ENCODE measurements at places on chromosomes 3 and 15. TPM values are rescaled to one million over a fixed set of nuclear protein-coding genes. Genes with fewer than 3 reads are reported as not detected.

Gene ACOX2
- 18.3 TPM for total RNA-seq

DNA sequence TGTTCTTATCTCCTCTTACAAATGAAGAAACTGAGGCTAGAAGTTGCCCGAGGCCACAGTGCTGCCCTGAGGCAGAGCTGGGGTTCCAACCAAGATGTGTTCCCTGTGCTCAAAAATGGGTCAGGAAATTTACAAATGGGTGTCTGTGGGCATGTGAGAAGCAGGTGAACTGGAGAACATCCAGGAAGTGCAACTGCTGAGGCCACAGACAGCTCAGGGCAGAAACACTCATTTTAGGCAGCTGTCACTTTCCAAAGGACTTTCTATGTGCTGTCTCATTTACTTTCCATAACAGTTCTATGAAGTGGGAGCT is 47.2 kb upstream of the ATP2B2 start:
- DNase-seq = peak; percentile 53

Gene SV2B
- total RNA-seq = 2.1 TPM

Gene SLC12A1
- total RNA-seq = not detected

Gene ADCY5
- 201 TPM for total RNA-seq

Gene FAM3D
- not detected for total RNA-seq

DNA sequence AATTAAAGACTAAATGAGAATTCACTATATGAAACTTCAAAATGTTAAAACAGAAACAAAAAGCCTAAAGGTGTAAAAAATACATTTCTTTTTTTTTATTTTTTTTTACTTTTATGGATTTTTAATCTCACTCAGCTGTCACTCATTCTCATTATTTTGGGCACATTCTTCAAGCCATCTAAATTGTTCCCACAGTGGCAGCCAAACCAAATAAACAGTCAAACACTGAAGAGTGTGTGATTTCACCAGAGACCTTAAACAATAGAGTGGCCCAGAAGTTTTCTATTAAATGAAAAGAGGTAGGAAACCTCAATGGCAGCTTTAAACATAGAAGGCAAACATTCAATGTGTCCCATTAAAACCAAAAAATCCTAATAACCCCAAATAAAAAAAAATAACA is 616.1 kb downstream of the OTOL1 start:
- no peak for DNase-seq
